ENCODE measurements at places on chromosomes 5 and 9.

DNA sequence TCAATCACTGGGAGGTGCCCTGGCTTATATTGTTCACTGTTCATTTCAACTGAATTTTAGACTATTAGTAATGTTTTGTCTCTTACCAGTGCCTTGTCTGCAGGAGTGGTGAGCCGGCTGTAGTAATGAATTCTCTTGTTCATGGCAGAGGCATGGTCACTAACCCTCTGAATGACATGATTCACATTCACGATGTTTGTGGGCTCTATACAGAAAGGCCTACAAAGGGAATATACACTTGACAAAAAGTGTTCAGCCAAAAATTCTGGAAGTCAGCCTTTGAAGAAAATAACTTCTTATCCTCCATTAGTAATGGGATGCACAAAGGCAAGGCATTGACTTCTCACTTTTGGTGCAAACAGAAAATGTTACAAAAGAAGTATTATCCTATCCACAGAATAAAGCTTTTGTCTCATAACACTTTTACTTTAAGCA is 39.6 kb downstream of the SLC38A9 start:
- DNase-seq: no peak

DNA sequence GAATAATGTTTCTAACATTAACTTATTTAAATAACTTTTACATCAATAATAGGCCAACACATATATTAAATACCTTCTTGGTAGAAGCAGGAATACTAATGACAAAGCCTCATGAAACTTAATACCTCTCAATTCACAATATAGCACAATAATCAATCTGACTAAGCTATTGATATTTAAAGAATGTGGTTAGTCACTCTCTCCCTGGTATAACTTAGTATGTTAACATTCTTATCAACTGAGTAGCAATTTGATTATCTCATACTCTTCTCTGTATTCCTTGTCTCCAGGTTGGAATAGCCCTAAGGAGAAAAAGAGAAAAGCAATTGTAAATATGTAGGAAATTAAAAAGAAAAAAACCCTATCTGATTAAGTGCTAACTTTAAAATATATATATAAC is 4.9 kb upstream of the PGGT1B start:
- no peak for DNase-seq

DNA sequence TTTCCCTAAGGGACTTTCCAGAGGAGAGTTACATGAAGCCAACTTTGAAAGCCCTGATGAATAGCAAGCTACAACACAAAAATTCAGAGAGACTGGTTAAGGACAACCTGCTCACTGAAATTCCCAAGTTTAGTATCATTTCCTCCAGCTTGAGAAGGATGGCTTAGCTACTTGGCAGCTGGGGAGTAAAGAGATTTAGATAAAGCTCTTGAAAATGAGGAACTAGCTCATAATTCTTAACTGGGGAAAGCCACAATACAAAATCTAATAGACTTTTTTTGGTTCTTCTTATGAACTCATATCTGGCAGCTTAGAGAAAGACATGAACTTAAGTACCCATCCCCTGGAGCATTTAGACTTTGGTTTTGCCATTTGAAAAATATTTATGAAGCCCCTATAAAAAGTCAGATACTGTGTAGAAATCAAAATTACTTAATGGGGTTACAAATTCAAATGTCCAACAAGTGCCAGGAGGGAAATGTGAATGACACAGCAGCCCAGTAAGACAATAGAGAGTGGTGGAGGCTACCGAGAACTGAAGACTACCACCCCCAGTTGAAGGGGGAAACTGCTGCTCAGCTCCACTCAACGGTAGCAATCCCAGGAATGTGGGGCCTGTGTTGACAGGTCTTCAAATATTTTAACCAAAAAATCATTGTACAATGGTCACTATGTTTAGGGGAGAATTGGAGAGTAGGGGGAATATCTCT is 79.4 kb upstream of the ADRB2 start:
- DNase-seq: no peak

GRCh38 chr5:149745212-149745942 is 15.3 kb downstream of the PPARGC1B start:
- no peak for DNase-seq

GRCh38 chr9:12094046-12094445 is 599.1 kb upstream of the TYRP1 start:
- DNase-seq: no peak

- DNase-seq: no peak
Measured at GRCh38 chr5:37034955-37035354, 158.4 kb downstream of the NIPBL start.

- no peak for DNase-seq
Measured at GRCh38 chr5:75690669-75691068, 26.6 kb downstream of the POC5 start.

GRCh38 chr5:17434982-17435381 is 63.0 kb upstream of the TAF11L2 start:
- DNase-seq: no peak

- no peak for DNase-seq
Measured at GRCh38 chr9:126642010-126642744, 28.4 kb downstream of the LMX1B start.

GRCh38 chr9:20726144-20726543 is 42.1 kb downstream of the FOCAD start:
- no peak for DNase-seq

GRCh38 chr5:3068401-3068800 is 316.9 kb upstream of the IRX2 start:
- DNase-seq: no peak

DNA sequence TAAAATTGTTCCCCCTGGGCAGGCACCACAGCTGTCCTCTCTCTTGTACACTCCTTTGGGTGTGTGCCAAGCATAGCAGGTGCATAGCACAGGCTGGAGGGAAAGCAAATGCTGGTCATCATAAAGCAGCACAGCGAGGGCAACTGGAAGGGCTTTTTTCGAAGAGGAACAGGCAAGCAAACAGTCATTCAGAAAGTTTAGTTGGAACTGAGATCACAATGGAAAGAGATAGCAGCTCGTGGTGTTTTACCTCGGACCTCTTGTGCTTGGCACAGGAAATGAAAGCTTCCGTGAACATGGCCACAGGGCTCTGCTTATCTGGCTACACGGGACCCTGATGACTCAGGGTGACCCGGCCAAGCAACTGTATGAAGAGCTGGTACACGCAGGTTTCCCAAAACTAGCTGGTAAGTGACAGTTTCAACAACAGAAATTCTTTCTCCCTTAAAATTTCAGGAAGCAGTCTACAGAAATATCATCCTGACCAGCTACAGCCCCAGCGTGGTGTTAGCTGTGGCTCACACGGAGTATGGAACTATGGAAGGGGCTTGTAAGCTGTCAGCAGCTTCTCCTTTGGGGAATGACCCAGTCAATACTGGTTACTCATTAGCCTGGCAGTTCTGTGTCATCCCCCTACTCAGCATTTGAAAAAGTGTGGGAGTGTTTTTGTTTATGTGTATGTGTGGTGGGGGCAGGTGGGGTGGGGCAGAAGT is 48.1 kb downstream of the POC5 start:
- DNase-seq: peak; percentile 92

DNA sequence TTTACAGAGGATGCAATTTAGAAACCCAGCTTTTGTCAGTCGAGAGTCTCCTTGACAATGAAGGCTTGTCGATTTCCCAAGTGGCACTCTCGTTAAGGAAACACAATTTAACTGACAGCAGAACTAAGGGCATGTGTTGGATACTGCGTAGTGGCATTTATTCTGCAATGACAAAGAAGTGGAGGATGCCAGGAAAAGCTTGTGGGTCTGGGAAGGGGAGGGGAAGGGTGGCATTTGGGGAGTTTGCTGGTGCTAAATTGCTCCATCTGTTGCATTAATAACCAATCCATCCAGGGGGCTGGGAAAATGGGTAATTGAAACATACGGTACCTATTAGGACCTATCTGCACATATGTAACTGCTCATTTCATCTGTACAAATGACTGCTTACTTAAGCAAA is 190.6 kb downstream of the NSG2 start:
- no peak for DNase-seq

DNA sequence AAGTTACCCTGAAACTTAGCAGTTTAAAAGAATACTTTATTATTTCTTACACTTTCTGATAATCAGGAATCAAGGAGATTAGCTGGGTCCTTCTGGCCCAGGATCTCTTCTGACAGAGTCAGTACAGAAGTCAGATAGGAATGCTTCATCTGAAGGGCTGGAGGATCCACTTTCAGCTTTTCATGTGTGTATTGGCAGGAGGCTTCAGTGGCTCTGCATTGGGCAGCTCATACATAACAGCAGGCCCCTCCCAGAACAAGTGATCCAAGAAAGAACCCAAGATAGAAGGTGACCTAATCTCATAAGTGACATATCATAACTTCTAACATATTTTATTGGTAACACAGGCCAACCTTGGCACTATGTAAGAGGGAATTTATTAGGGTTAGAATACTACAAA is 258.4 kb downstream of the HCN1 start:
- DNase-seq: no peak

DNA sequence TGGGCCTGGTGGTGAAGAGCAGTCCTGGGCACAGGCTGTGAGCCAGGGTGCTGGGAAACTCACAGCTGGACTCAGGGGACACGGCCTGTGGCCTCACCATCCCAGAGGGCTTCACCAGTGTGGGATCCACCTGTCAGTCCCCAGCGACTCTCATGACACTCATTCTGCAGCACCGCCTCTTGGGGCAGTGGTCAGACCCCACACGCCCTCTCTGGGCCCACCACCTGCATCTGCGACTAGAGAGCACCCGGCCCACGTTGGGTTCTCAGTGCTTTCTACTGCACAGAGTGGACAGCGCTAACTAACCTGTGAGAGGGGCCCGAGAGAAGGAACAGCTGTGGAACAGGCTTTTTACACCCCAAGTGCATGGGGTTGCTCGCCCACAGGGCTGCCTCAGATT is 45.8 kb upstream of the GARNL3 start:
- no peak for DNase-seq

GRCh38 chr5:178113141-178113787 is at the start of gene N4BP3:
Gene N4BP3 (plus strand): TSS chr5:178113532. CDS start chr5:178119584, 6,052 bp downstream.
- DNase-seq: peak; percentile 90

- peak; percentile 85 for DNase-seq
Measured at GRCh38 chr5:81212211-81212751, 20.8 kb upstream of the CKMT2 start.

DNA sequence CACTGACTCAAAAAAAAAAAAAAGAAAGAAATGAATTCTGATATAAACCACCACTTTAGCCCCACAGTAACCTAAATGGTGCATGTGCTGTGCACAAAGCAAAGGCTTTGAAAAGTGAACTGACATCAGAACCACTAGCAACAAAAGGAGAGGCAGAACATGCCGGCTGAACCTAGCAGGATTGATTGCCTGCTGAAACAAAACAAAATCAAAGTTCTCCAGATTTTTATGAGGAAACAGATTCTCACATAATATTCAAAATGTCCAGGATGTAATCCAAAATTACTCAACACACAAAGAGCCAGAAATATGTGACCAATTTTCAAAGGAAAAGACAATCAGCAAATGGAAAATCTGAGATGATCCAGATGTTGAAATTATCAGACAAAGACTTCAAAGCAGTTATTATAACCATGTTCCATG is 37.9 kb downstream of the UBTD2 start:
- no peak for DNase-seq

DNA sequence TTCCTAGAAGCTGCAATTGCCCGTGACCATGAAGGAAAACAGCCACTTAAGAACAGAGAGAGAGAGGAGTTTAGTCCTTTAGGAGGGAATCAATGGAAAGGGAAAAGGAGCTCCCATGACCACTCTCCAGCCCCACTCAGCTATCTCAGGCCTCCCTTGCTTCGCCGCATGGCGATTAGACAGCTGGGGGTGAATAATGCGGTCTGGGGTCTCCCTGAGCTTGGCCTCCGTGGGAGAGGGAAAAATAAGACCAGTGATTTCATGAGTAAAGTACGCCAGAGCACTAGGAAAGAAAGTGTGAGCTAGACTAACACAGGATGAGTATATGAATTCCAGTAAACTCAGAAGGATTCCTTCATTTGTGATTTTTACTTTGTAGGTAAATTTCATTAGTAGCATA is 180.3 kb downstream of the TRIO start:
- DNase-seq: no peak

- peak; percentile 86 for DNase-seq
Measured at GRCh38 chr5:28914297-28914696, 1875.9 kb upstream of the CDH9 start.

DNA sequence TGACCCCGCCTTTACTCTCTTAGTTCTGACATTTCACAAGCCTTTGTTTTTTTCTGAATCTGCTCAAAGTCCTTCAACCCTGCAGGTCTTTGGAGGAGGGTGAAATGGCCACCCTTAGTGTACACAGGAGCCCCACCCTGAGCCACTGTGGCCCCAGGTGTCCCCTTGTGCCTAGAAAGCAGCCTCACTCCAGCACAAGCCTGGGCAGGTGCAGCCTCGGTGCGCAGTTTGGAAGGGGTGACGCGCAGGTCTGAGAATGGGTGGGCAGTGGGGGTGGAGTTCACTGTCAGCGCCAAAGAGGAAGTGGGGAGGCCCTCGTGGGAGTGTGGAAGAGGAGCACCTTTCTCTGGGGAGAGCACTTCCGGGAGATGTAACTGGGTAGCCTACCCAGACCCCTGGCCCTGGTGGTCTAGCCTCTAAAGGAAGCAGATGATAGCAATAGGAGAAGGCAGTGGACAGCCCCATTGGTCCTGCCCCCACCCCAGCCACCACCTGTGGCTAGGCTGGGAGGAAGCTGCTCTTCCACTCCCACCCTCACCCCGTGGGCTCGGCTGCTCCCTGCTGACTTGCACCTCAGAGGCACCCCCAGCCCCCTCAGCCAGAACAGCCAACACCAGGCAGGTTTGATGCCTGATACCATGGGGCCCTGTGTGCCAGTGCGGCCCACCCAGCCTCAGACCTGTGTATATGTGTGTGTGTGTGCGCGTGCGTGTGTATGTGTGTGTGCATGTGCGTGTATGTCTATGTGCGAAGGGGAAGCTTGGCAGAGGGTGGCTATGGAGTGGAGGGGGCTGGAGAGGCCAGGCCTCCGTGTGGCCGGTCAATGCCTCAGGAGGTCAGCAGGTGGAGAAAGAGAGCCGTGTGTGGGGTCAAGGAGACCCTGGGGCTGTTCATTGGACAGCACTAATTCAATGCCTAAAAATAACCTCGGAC is 16.8 kb upstream of the DAB2IP start:
- DNase-seq: peak; percentile 42

DNA sequence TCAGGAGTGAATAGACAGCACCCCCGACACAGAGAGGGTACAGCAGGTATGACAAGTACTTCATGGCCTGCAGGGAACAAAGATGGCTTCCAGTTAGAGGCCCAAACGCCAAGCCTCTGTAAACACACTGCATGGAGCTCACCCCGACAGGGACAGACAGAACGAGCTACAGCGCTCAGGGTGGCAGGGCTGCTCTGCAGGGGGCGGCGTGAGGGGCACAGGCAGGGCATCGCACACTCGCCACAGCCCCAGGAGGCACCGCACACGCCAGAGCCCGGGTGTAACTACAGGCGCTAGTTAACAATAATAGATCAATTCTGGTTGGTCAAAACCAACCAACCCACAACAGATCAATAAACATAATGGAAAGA is 21.1 kb downstream of the CLPTM1L start:
- peak; percentile 36 for DNase-seq

DNA sequence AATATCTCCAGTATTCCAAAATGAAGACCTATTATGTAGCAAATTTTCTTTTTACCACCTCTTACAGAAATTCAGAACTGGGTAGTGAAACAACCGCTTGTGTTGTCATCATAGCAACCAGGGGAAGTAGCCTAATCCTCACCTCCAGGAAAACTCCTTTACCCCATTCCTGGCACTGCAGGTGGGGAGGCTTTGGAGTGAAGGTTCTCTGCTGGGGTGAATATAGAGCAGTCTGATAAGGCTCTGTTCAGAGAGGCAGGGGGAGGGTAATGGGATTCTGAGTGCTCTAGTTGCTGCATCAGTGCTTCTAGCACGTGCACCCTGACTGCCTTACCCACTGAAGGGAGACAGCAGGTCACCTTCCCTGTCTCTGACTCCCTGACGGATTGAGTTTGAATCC is 116.2 kb downstream of the MAN2A1 start:
- DNase-seq: no peak

All from DMS53 (cell line).